ENCODE measurements at places on chromosomes 12 and 14. TPM values are rescaled to one million over a fixed set of nuclear protein-coding genes. Genes with fewer than 3 reads are reported as not detected.

Gene TMEM119
- total RNA-seq: 0.36 TPM

DNA sequence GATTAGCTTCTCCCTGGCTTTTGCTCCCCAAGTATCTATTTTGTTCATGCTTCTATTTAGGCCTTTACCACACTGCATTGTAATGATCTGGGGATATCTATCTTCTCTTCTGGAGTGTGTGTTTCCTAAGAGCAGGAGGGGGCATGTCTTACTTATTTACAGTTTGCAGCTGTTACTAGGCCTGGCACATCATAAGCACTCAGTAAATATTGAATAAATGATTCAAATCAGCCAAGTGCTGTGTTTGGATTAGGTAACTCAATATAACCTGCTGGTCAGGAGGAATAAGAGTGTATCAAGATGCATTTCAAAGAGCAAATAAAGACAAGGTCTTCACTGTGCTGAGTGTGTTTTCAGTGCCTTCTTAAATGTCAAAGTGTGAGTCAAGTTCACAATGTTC lies 186.1 kb downstream of the FOXG1 start:
- no peak overlapping the region for H3K4me3 ChIP-seq
- no peak overlapping the region for H3K27ac ChIP-seq

DNA sequence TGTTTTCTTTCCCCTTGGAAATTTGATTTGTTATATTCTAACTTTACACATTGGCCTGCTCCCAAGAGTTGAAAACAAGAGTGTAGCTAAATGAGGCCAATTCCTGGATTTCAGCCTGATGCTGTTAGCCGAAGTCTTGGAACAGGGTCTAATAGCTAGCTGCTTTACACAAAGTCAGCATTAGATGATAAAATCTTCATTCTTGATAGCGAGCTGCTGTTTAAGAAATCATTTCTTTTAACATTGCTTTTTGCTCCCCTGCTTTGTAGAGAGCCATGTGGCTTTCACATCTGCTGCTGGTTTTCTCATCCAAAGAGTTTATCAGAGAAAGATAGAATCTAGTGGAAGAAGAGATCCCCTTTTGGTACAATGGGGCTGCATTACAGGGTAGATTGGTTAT lies 22.3 kb downstream of the FBXW8 start:
- no peak overlapping the region for H3K4me3 ChIP-seq
- peaks cover 9% of the 10 kb centered on the region for H3K36me3 ChIP-seq
- H3K27ac ChIP-seq: no peak overlapping the region
- DNase-seq: no peak
- no peaks in the 10 kb centered on the region for H3K27me3 ChIP-seq

- H3K4me1 ChIP-seq: no peaks in the 10 kb centered on the region
- no peak for DNase-seq
- H3K27me3 ChIP-seq: no peaks in the 10 kb centered on the region
- no peak overlapping the region for H3K4me3 ChIP-seq
- H3K36me3 ChIP-seq: no peaks in the 10 kb centered on the region
These were observed 17.9 kb downstream of the WASHC3 start for GRCh38 chr12:102043928-102044327.

- no peaks in the 10 kb centered on the region for H3K36me3 ChIP-seq
- no peak for DNase-seq
- H3K27ac ChIP-seq: no peak overlapping the region
- H3K4me3 ChIP-seq: no peak overlapping the region
These were observed 361.1 kb upstream of the ATP2B1 start for GRCh38 chr12:90069711-90070110.

- no peak within 1 kb of the TSS for H3K4me3 ChIP-seq
- peak; percentile 68 for DNase-seq
- peaks cover 18% of the 10 kb centered on the region for H3K4me1 ChIP-seq
- H3K27me3 ChIP-seq: peaks cover 16% of the 10 kb centered on the region
- no peak within 1 kb of the TSS for H3K27ac ChIP-seq
- H3K36me3 ChIP-seq: no peaks in the 10 kb centered on the region
These were observed at the start of gene CCDC60 for GRCh38 chr12:119334430-119335170. TSS of gene CCDC60 (plus strand) at chr12:119334729. CDS start at chr12:119335177, 448 bp downstream.
